ENCODE measurements at places on chromosomes 4 and X.

DNA sequence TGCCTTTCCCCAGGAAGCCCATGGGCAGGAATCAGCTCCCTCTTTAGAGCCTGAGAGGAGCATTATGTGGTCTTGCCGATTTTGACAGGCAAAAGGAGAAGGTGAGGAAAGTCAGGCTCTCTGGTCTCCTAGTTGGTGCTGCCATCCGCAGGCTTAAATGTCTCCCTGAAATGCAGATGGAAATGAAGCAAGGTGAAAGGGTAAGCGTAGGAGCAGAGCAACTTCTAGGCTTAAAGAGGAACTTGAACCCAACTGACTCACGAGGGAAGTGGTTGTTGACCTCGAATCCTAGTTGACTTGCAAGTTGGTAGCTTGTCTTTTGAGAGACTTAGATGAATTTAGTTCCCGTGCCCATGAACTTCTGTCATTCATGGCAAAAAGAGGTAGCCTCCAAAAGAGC is 205.9 kb downstream of the PTTG2 start:
- DNase-seq: no peak

GRCh38 chr4:14167876-14168510 is 540.5 kb upstream of the BOD1L1 start:
- no peak for DNase-seq

- no peak for DNase-seq
These were observed 295.3 kb downstream of the GRID2 start for GRCh38 chr4:92599044-92599443.

- no peak for DNase-seq
These were observed 12.5 kb upstream of the S100P start for GRCh38 chr4:6681191-6681590.

DNA sequence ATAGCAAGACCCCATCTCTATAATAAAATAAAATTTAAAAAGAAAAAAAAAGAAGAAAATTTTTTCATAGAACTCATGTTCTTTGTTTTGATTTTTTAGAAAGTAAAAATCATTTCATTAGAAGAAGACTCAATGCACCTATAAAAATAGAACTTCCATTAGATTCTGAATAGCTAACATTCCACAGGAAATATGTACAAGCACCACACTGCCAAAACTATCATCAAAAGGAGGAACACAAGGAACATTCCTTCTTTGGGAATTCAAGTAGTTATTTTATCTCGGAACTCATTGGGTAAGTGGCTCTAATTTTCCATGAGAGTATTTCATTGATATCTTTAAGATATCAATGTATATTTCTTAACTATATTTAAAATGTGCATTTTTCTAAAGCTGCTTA is 157.6 kb downstream of the CAMK2D start:
- DNase-seq: no peak

DNA sequence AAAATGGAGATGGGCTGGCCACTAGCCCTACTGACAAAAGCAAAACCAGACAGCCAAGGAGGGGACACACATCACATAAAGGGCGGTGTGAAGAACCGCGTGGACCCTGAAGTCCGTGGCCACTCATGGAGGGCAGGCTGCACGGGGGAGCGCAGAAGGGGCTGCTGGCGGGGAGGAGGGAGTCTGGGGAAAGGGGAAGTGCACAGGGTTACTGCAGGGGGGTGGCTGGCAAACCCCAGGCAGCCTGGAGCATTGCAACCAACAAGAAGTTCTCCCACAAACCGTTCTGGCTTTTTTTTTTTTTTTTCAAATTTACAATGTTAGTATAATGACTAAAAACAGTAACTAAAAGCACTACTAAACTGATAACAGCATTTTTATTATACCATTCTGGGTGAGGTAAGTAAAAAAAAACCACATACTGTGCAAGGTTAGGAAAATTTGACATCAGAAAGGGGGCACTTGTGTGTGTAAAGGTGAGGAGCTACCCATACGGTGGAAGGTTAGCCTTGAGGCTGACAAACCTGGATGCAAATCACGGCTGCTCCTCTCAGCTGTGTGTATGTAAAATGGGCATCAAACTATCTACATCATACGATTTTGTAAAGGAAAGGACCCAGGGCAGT is 87.1 kb downstream of the TSPAN5 start:
- DNase-seq: no peak

- no peak for DNase-seq
These were observed 12.9 kb downstream of the CSF2RA start for GRCh38 chrX:1281521-1281920.

DNA sequence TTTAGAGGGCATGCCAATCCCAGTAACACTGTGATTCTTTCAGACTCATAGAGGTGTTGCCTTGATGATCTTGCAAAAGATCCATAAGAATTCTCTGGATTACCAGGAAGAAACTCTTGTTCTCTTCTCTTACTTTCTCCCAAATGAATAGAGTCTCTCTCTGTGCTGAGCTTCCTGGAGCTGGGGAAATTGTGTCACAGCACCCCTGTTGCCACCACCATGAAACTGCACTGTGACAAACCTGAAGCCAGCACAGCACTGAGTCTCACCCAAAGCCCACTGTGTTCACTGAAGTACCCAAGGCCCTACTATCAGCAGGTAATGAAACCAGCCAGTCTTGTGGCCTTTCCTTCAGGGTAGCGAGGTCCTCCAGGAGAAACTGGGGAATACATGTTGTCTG is 332.7 kb upstream of the FGF16 start:
- no peak for DNase-seq

- no peak for DNase-seq
These were observed 5.1 kb downstream of the EFNB1 start for GRCh38 chrX:68833855-68834331.

GRCh38 chrX:8914681-8915080 is 113.5 kb upstream of the FAM9A start:
- DNase-seq: no peak

GRCh38 chr4:6319530-6320150 is 50.0 kb downstream of the WFS1 start:
- DNase-seq: no peak

GRCh38 chrX:131621650-131622049 is 77.8 kb downstream of the OR13H1 start:
- DNase-seq: no peak

DNA sequence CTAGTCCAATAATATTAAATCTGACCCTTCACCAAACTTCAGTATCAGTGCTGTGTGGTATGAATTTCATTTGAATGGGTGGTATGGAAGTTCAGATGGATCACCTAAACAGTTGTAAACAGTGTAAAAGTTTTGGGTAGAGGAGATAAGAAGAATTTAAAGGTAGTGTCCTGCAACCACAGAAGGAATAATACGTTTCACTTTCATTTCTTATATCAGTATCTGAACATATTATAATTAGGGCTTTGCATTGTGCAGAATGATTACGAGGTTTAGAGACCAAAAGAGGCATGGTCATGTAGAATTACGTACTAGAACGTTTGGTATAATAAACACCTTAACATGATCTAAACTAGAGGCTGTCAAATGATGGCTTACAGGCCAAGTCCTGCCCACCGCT is 116.1 kb downstream of the PDLIM5 start:
- DNase-seq: no peak

GRCh38 chr4:88457307-88458103 is 586 bp downstream of the HERC5 start:
- DNase-seq: peak; percentile 72

DNA sequence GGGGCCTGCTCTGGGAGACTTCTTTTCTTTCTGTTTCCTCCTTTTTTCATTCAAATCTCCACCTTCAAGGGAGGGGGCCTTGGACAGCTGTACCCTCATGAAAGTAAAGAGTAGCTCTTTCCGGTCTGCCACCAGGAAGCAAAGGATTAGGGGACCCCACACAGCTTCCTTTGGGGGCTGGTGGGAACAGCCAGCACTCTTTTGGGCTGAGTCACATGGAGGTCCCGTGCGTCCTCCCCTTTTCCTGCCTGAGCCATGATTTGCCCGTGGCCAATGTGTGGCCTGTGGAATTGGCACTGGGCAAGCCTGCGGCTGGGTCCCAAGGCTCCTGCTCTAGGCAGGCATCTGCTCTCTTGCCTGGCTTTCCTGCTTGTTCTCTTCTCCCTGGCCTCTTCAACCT is 65.5 kb downstream of the FHDC1 start:
- no peak for DNase-seq

DNA sequence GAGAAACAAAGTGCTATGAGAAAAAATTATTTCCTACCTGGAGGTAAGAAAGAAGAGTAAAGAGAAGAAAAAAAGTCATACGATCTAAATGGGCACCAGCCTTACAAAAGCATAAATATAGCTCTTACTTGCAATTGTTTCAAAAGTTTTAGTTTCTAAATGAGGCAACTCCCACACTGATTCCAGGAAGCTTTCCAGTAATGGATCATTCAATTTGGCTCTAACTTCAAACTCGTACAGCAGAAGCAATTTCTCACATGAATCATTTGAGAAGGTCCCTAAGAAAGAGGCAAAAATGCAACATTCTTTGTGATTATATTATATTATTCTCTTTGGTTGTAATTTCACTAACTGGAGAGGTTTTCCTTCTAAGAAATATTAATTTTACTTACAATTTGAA is 109.9 kb downstream of the DLG3 start:
- no peak for DNase-seq

DNA sequence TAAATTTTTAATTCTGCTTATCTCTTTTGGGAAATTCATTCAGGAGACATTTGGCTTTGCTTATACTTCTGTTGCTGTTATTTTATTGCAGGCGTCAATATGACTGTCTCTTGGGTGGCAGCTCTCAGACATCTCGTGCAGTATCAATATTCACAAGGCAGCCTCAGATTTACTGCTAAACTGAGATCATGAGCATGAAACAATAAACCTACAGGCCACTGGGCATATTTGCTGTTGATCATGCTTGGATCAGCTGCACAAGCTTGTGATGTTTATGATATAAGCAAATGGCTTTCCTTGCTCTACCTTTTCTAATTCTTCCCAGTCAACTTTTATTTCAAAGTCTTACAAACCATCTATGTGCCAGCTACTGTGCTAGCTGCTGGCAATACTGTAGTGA is 39.2 kb downstream of the TSPAN5 start:
- no peak for DNase-seq

GRCh38 chrX:19577181-19577810 is 62.0 kb upstream of the MAP3K15 start:
- DNase-seq: no peak

- DNase-seq: no peak
These were observed 41.9 kb downstream of the SLC7A11 start for GRCh38 chr4:138200236-138200590.

DNA sequence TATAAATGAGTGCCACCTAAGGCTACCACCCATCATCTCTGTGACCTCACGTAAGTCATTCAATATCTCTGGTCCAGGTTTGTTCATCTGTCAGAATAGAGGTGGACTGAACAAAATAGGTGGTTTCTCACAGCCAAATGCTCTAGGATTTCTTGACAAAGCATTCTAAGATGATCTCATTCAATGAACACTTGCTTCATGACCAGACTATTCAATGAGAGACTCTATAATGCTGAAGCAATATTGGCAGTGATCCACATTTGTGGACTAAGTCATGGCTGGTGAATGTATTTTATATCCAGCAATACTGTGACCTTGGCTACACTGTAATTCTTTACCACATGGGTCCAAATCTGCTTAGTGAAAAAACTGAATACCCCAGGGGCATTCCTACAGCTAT is 37.9 kb downstream of the LDB2 start:
- DNase-seq: no peak

DNA sequence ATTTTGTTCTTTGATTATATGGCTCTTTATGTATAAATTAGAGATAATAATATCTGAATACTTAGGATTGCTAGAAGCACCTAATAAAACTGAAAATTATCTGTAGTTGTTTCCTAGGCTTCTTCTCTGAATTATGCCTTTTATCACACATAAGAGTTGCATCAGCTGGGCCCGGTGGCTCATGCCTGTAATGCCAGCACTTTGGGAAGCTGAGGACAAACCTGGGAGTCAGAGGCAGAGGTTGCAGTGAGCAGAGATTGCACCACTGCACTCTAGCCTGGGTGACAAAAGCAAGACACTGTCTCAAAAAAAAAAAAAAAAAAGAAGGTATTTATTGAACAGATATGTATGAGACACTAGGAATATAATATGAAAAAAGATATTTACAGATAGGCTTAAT is 773.5 kb upstream of the AGA start:
- no peak for DNase-seq

DNA sequence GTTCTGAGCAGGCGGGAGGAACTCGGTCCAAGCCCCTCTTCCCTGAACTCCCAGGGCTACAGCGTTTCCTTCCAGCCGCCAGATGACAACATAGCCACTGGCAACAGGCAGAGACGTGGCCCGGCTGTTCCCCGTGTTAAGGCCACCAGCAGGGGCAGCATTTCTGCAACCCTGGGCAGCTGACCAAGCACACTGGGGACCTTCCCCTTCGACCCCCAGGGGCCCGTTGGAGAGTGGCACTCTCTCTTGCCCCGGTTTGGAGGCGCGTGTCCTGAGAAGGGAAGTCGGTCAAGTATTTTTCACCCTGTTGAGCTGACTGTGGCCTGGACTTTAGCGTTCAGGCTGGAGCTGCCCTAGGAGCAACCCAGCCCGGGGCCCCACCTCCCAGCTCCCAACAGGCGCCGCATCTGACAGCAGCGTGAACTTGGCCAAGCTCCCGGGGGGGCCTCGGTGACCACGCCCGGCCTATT is 37.6 kb downstream of the ZBTB49 start:
- DNase-seq: no peak

DNA sequence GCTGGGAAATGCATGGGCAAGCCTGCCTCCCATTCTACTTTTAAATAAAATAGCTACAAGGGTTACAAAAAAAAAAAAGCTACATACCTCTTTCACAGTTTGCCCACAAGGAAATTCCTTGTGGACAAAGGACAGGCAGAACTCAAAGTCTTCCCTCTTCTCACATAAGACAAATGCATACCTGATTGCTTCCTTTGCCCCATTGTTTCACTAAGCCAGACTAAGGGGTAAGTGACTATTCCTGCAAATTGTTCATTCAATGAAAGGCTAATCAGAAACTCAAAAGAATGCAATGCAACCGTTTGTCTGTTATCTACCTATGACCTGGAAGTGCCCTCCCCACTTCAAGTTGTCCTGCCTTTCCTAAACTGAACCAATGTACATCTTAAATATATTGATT is 780.6 kb downstream of the FAM133A start:
- no peak for DNase-seq

- DNase-seq: no peak
These were observed 443.1 kb downstream of the HNRNPD start for GRCh38 chr4:81930506-81931238.

DNA sequence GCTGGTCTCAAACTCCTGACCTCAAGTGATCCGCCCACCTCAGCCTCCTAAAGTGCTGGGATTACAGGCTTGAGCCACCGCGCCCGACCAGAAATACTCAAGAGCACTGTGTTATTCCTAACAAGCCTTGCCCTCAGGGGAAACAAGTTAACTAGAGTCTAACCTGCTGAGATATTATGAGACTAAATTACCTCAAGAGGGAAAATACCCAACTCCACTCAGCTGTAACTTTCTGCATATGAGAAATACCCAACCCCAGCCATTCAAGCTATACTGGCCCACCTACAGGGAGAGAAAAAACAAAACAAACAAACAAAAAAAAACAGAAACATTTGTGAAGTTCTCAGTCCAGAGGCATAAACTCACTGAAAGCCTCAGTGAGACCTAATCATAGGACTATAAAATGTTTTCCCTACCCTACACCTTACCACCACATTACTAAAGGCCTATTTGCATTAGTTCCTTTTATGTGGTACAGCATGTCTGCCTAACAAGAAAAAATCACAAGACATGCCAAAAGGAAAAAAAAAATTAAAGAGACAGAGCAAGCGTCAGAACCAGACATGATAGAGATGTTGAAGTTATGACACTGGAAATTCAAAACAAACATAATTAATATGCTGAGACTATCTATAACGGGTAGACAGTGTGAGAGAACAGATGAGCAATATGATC is 876.0 kb downstream of the FSTL5 start:
- no peak for DNase-seq

- peak; percentile 45 for DNase-seq
These were observed 944 bp downstream of the KLF8 start for GRCh38 chrX:56233100-56233499.

- no peak for DNase-seq
These were observed 5.3 kb upstream of the TRMT2B start for GRCh38 chrX:101057093-101057714.
